ENCODE measurements at places on chromosomes 11 and 22. TPM values are rescaled to one million over a fixed set of nuclear protein-coding genes. Genes with fewer than 3 reads are reported as not detected.

Gene OR10A3
- not detected for total RNA-seq

Gene SLC22A6
- not detected for total RNA-seq

Gene SLC22A9
- total RNA-seq, result not detected

Gene SYT12
- total RNA-seq, result not detected

Gene TNNT3
- 15.5 TPM for total RNA-seq

Gene OR5A1
- not detected for total RNA-seq

Gene ABCC8
- not detected for total RNA-seq

Gene APOBEC3B
- 27.1 TPM for total RNA-seq

Gene SUSD2
- total RNA-seq, result 0.60 TPM

Gene PELI3
- total RNA-seq, result 6.6 TPM

Gene C22orf42
- not detected for total RNA-seq

Gene MMP20
- not detected for total RNA-seq

Gene DNAJB7
- total RNA-seq, result not detected

Gene C11orf91
- not detected for total RNA-seq

Gene AMOTL1
- total RNA-seq, result 2.8 TPM

Gene ELP4
- 30.0 TPM for total RNA-seq

Gene DEPDC7
- total RNA-seq, result 2.4 TPM

Gene GAL
- total RNA-seq, result 0.42 TPM

Gene C11orf21
- 16.6 TPM for total RNA-seq

Gene NDUFC2
- 199 TPM for total RNA-seq

Gene TBX10
- total RNA-seq, result not detected

Gene OR6A2
- total RNA-seq, result not detected

Gene ZC3H12C
- 2.5 TPM for total RNA-seq

Gene GALNT18
- total RNA-seq, result 2.5 TPM

Gene PLET1
- not detected for total RNA-seq

Gene GPHA2
- total RNA-seq, result 0.58 TPM

Gene ENTHD1
- 0.77 TPM for total RNA-seq

Gene SYT7
- not detected for total RNA-seq

Measured in activated T-cell treated with anti-CD3 and anti-CD28 coated beads, Interleukin-2, amount 50 U/mL, for 72 hours (primary cell).